ENCODE measurements at places on chromosomes 1 and 21. TPM values are rescaled to one million over a fixed set of nuclear protein-coding genes. Genes with fewer than 3 reads are reported as not detected.

- DNase-seq, result no peak
Measured at GRCh38 chr1:50105433-50105832, 3.3 kb upstream of the ELAVL4 start.

- no peak for DNase-seq
Measured at GRCh38 chr1:82819234-82819633, 1018.5 kb downstream of the ADGRL2 start.

DNA sequence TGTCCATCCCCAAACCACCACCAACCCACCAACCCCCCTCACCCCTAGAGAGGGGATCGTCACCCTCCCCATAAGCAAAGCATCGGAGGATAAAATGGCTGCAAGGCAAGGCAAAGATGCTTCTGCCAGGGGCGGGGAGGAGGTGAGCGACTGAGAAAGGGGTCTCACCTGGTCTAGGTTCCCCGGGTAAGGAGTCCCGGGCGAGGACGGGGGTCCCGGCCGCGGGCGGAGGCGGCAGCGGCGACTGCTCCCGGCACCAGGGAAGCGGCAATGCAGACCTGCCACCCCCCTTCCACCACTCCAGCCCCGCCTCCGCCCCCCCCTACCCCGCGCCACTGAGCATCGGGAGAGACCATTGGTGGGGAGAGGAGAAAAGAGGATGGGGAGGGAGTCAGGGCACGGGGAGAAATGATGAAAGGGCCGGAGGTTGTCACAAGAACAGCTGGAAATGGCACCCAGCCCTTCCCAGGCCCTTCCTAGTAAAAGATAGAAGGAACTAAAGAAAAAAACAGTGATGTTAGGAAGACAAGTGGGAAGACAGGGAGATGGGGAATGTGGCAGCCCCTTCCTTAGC lies at the start of gene SV2A:
SV2A (minus strand) TSS at position 274 of the 574 bp plus-strand sequence. CDS start 4,004 bp downstream, outside the sequence.
- DNase-seq, result no peak

GRCh38 chr1:188089461-188089860 lies 1260.7 kb downstream of the PLA2G4A start:
- no peak for DNase-seq

DNA sequence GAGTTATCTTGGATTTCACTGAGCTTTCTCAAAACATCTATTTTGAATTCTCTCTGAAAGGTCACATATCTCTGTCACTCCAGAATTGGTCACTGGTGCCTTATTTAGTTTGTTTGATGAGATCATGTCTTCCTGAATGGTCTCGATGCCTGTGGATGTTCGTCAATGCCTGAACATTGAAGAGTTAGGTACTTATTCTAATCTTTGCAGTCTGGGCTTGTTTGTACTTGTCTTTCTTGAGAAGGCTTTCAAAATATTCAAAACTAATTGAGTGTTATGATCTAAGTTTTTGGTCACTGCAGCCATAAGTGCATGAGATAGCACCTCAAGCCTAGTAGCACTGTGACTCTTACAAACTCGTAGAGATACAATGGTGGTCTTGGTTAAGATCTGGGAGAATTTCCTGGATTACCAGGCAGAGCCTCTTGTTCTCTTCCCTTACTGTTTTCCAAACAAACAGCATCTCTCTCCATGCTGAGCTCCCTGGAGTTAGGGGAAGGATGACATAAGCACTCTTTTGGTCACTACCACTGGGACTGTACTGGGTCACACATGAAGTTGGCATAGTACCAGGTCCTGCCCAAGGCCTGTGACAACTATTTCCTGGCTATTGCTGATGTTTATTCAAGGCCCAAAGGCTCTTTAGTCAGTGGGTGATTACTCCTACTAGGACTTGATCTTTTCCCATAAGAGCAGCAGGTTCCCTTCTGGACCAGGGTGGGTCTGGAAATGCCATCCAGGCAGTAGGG lies 25.6 kb downstream of the SLC22A15 start:
- DNase-seq, result no peak

GRCh38 chr1:156423422-156424352 lies 54.7 kb downstream of the RHBG start:
- no peak for DNase-seq

DNA sequence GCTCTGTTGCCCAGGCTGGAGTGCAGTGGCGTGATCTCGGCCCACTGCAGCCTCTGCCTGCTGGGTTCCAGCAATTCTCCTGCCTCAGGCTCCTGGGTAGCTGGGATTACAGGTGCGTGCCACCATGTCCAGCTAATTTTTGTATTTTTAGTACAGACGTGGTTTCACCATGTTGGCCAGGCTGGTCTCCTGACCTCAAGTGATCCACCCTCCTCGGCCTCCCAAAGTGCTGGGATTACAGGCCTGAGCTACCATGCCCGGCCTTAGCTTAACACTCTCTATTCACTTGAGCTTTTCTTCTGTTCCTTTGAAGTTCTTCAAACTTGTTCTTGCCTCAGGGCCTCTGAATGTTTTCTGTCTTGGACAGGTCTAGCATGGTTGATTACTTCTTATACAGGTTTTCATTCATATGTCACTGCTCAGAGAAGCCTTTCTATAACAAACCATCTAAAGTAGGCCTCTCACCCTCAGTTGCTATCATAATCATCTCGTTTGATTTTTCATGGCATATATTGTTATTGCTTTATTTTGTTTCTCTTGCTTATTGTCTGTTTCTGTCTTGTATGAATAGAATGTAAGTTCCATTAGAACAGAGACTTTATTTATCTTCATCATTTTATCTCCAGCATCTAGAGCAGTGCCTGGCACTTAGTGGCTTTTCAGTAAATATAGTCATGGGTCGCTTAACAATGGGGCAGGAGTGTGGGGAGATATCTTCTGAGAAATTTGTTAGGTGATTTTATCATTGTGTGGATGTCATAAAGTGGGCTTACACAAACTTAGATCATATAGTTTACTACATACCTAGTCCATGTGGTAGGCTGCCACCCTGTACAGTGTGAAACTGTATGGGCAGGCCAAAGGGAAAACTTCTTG lies 12.1 kb downstream of the OSBPL9 start:
- DNase-seq, result no peak

GRCh38 chr1:153371231-153371630 lies 4.2 kb downstream of the S100A12 start:
- no peak for DNase-seq

GRCh38 chr1:41716188-41717130 lies 202.3 kb downstream of the HIVEP3 start:
- DNase-seq, result no peak

GRCh38 chr1:199041173-199041914 lies 402.5 kb downstream of the PTPRC start:
- DNase-seq, result no peak

GRCh38 chr1:246417813-246418564 lies 89.1 kb downstream of the SMYD3 start:
- no peak for DNase-seq

The EPHA10 gene
- total RNA-seq, result 8.5 TPM

The TNFAIP8L2 gene
- total RNA-seq, result 4.6 TPM

The FBXO28 gene
- total RNA-seq, result 29.6 TPM
